Neuronal stem cell (in vitro differentiated cells): ENCODE measurements at places on chromosomes 7 and 10.

GRCh38 chr10:98407017-98407743, 7.8 kb downstream of the PYROXD2 start:
- no peak for DNase-seq

- DNase-seq = no peak
Measured at GRCh38 chr7:96182424-96183158, 139.3 kb downstream of the SLC25A13 start.

- DNase-seq = no peak
Measured at GRCh38 chr7:6268907-6269306, 3.5 kb downstream of the CYTH3 start.

DNA sequence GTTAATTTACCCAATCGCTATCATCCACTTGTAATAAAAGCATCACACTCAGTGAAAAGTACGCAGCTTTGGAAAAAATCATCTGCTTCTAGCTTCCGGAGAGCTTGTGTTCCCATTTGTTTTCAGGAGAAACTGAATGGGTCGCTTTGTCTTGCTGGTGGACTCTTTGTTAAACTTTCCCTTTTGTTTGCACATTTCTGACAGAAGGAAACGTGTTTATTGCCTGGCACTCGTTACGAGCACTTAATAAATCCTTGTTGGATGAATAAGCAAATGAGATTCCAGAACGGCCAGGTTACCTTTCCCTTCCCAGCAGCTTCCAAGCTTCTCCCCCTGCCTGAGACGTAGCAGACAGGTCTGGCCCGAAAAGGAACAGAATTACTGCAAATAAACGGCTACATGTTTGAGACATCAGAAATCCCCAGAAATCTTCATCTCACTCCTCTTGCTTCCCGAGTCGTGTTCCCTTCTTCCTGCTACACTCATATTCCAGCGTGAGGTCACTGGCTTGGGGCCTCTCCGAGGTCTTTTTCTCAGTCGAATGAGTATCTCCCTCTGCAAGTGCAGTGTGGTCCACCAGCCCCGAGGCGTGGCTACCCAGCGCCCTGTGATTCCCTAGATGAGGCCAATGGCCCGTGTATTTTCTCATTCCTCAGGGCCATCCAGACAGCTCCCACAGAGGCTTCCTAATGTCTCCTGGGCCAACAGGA, 167.2 kb downstream of the FRMD4A start:
- DNase-seq = no peak

DNA sequence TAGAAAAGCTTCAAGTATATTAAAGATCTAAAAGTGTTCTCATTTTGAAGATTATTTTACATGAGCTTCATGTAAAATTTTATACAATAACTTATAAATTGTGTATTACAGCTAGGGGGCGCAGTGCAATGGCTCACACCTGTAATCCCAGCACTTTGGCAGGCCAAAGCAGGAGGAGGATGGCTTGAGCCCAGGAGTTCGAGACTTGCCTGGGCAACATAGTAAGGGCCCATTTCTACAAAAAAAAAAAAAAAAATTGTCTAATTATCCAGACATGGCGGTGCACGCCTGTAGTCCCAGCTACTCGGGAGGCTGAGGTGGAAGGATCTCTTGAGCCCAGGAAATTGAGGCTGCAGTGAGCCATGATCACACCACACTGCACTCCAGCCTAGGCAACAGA, 16.6 kb downstream of the ACBD5 start:
- no peak for DNase-seq

DNA sequence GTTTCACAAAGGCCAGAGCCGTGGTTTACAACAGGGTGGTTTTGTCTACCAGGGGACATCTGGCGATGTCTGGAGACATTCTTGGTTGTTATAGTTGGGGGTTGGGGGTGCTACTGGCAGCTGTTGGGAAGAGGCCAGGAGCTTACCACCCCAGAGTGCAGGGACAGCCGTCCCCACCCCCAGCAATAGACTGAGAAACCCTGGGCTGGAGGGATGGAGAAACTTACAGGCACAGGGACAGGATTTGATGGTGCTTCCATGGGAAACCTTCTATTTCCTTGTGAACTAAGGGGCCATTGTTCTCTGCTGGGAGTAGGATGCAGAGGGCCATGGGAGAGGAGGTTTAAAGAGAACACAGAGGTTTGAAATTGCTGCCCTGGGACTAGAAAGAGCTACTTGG, 10.9 kb downstream of the ADCK2 start:
- DNase-seq = no peak

DNA sequence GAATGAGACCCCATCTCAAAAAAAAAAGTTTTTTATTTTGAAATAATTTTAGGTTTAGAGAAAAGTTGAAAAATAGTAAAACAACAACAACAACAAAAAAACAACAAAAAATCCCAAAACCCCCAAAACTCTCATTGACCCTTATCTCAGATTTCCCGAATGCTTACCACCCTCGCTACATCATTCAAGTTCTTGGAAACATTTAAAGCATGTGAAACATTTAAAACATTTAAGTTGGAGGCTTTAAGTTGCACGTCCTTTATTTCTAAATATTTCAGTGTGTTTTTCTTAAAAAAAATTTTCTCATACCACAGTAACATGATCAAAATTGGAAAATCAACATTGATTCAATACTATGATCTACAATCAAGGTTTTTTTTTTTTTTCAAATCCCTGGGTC, 382 bp upstream of the ARMS2 start:
- no peak for DNase-seq

DNA sequence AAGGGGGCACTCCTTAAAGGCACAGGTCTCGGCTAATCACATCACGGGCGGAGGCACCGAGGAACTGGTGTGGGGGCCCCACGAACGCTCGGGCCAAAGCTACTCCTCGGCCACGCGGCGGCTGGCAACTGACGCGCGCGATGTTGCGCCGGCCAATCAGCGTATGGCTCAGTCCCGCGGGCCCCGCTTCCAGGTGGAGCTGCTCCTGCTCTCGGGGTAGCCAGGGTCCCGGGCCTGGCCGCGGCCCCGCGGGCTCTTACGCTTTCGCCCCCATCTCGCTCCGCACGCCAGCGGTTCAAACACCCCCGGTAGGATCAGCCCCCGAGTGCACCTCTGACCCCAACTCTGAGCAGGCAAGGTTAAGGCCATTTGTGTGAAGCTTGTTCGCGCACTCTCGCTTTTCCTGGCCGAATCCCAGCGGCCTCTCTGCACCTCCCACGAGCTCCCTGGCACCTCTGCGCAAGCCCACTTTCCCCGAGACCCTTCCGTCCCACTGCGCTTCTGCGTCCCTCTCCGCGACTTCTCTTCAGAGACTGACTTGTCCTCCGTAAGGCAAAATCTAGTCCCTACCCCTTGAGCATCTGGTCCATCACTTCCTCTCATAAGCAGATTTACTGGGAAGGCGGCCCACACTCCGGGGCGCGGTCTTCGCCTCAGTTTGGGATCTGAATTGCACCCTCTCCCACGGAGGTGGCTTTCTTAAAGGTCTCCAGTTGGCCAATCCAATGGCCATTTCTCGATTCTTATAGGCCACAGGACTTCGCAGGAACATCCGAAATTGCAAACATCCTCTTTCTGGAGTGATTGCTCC, 200.9 kb upstream of the TBX20 start:
- no peak for DNase-seq

GRCh38 chr10:33871061-33871956, 536.8 kb upstream of the NRP1 start:
- no peak for DNase-seq

- DNase-seq = no peak
Measured at GRCh38 chr10:88473989-88474883, 108.9 kb downstream of the RNLS start.

DNA sequence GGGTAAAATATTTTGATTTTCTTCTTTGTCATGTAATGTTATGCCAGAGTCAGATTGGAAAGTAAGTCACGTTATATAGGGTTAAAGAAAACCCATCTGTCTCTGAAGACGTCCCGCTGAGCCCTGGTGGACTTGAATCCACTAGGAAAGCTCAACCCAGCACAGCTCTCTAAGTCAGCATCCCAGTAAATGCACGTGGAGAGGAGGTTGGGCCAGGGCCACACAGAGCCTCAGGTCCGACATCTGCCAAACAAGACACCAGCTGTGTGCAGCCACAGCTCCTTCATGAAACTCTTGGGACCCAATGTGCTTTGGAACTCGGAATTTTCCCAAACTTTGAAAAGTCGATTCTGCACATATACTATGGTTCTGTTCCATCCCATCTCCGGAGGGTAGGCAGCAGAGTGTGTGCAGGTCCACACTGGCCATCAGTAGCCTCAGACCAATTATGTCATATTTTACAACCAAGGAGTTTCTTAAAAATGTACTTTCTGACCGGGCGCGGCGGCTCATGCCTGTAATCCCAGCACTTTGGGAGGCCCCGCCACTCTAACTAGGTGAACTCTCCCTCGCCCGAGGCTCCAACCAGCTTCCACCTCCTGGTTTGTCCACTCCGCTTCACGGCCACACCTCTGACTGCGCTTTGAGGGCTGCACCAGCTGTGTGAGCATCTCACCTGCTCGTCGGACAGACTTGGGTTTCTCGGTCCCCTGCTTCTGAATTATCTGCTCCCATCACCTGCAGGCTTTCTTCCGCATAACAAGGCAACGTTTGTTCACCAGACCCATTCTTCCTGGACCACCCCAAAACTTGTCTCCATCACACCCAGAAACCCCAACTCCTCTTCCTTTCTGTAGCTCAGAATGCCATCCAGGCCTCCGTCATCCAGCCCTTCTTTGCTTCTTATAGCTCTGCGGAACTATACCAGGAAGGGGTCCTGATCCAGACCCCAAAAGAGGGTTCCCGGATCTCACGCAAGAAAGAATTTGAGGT, 29.7 kb upstream of the DNAJB6 start:
- no peak for DNase-seq

GRCh38 chr7:131288450-131288849, 39.2 kb upstream of the MKLN1 start:
- DNase-seq = no peak

- DNase-seq = no peak
Measured at GRCh38 chr7:154530136-154530535, 472.8 kb downstream of the PAXIP1 start.
